ENCODE measurements at places on chromosomes 1 and 21.
A peak's percentile ranks its signal among the peaks of the same experiment; 100 is the strongest.

GRCh38 chr1:42947965-42948732, 10.5 kb downstream of the SLC2A1 start:
- no peak for DNase-seq

GRCh38 chr1:156862997-156863599, 2.4 kb downstream of the NTRK1 start:
- no peak for DNase-seq

- no peak for DNase-seq
Observed at GRCh38 chr1:186858923-186859322, 30.2 kb downstream of the PLA2G4A start.

- DNase-seq, result no peak
Observed at GRCh38 chr1:214635086-214635485, 32.1 kb downstream of the CENPF start.

- no peak for DNase-seq
Observed at GRCh38 chr1:107142140-107142542, 1.3 kb downstream of the NTNG1 start.

DNA sequence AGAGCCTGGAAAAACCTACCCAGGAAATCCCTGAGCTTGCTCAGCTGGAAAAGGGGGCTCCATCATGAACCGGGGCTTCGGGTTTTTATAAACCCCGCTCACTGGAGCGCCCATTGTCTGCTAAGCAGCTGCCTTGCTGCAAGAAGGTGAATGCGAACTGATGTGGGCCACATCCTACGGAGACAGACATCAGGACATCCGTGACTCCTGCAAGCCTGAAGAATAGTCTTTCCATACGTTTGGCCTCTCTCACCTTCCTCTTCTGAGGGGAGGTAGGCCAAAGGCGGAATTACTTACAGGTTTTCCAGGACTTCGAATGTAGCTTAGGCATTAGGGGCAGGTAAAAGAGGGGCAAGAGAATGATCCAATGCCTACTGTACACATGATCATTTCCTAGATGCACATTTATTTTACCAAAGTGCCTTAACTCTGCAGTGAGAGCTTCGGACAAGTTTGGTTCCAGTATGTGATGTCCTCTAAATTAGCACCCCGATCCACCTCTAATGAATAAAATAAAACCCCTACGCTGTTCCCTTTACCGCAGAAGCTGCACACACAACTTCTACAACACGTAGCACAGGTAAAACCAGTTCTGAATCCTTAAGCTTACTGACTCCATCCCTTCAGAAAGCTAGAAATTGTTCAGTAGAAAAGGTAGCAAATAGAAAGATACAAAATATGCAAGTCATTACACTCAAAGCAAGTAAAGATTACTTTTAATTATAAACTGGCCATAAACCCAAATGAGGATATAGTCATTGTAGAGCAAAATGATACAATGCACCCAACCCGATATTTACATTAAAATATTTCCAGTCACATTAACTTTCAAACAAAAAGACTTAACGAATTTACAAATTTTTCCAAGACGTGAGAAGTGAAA, 866 bp upstream of the SORT1 start:
- DNase-seq, result no peak

- DNase-seq, result no peak
Observed at GRCh38 chr1:94110021-94110761, 10.8 kb downstream of the ABCA4 start.

- DNase-seq, result peak; percentile 91
Observed at GRCh38 chr1:1308756-1309250, 406 bp downstream of the PUSL1 start.

DNA sequence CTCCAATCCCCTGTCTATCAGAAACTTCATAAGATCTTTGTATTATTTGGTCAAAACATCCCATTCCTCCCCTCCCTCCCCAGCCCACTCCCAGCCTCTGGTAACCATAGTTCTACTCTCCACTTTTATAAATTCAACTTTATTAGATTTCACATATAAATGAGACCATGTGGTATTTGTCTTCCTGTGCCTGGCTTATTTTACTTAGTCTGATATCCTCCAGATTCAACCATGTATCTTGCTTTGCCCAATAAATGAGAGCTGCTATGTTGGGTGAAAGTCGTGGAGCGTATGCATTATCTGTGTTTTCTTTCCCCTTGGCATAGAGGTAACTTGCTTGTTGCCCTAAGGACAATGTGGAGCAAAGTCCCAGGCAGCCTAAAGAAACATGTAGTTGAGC, 28.5 kb upstream of the CHRM3 start:
- DNase-seq, result no peak

DNA sequence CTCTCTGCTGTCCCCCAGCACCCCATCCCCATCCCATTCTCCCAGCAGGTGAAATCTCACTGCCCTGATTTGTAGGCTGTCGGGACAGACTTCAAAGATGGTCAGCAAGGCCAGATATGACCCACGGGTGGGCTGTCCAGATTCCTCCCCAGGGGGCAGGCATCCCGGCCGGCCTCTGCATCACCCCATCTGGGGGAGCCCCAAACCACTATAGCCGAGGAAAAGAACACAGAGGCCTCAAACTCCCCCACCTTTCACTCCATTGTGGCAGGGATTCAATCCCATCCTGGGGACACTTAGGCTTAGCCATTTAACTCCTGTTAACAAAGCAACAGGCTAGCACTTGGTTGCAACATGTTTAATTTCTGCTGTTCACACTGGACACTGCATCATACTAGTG, 8.8 kb downstream of the MUL1 start:
- no peak for DNase-seq

GRCh38 chr1:234913771-234914170, 214.9 kb downstream of the TOMM20 start:
- no peak for DNase-seq

DNA sequence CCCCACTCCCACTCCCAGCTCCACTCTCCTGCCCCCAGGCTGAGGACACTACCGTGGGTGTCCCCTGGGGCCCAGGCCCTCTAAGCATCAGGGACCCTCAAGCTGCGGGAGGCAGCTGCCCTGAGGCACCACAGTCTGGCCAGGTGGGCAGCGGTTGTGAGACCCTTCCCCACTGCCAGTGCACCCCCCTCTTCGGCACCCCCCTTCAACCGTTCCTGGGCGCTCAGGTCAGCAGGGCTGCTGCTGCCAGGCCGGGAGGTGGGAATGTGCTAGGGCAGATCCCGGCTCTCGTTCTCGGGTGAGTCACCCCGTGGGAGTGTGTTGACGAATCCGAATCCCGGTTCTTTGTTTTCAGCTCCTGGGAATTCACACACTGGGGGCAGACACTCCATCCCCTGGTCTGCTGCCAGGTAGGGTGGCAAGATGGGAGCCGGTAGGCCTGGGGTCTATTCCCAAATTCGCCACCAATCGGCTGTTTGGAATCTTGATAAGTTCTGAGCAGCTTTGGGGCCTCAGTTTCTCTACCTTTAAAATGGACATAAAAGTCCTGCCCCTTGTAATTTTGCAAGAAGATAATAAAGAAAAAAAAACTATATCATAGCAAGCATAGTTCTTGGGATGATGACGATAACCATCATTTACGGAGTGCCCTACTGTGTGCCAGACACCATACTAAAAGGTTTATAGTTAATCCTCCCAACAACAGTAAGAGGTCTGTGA, 28.5 kb upstream of the CASZ1 start:
- DNase-seq, result no peak

GRCh38 chr1:103514920-103515503, 10.5 kb upstream of the RNPC3 start:
- DNase-seq, result no peak

GRCh38 chr1:27152004-27152828, 2.7 kb downstream of the SLC9A1 start:
- no peak for DNase-seq

DNA sequence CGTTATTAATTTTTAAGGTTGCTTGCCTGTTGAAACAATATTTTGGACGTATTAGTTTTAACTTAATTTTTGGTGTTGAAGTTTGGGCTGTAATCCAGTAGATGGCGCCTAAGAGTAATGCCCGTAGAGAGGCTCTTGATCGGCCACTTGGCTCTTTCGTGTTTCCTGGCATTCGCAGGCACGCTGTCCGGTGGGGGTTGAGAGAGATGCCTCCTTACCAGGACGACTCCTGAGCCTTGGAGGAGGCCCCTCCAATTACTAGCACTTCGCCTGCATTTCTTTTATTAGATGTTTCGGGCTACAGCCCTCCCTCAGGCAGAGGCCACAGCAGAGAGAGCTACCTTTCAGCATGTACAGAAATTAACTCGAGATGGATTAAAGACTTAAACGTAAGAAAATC, 12.0 kb downstream of the OR2M4 start:
- peak; percentile 36 for DNase-seq

GRCh38 chr1:33111965-33112364, 31.0 kb downstream of the AZIN2 start:
- no peak for DNase-seq

DNA sequence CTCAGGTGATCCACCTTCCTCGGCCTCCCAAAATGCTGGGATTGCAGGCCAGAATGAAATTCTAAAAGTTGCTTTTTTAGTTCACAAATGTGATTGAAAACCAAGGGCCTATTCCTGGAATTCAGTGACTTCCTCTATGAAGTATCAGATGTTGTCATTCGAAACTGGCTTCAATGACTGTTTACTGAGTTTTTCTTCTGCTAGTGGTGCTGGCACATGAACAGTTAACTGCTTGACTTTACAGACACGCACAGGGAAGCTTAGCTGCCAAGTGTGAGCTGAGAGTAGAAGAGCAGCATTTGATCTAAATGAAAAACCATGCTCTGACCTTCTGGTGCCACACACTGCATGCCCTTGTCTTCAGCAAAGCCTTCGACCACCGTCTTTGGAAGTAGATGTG, 32.8 kb upstream of the AJAP1 start:
- DNase-seq, result no peak

- DNase-seq, result peak; percentile 41
Observed at GRCh38 chr1:6822530-6823359, 37.5 kb downstream of the CAMTA1 start.

DNA sequence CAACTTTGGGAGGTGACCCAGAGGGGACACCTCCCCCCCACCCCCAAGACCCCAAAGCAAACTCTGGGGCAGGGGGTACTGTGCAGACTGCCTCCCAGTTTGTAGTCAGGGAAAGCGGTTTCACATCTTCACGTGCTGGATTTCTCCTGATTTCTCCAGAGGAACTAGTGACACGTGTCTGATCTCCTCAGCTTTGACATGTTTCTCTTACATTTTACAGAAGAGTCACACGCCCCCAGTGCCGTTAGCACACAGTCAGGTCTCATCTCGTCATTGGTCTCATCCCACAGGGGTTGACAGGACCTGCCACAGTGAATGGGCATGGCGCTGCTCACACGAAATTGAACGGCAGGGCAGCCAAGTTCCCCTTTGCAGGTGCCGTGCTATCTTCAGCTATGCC, 11.8 kb downstream of the PDPN start:
- DNase-seq, result no peak

DNA sequence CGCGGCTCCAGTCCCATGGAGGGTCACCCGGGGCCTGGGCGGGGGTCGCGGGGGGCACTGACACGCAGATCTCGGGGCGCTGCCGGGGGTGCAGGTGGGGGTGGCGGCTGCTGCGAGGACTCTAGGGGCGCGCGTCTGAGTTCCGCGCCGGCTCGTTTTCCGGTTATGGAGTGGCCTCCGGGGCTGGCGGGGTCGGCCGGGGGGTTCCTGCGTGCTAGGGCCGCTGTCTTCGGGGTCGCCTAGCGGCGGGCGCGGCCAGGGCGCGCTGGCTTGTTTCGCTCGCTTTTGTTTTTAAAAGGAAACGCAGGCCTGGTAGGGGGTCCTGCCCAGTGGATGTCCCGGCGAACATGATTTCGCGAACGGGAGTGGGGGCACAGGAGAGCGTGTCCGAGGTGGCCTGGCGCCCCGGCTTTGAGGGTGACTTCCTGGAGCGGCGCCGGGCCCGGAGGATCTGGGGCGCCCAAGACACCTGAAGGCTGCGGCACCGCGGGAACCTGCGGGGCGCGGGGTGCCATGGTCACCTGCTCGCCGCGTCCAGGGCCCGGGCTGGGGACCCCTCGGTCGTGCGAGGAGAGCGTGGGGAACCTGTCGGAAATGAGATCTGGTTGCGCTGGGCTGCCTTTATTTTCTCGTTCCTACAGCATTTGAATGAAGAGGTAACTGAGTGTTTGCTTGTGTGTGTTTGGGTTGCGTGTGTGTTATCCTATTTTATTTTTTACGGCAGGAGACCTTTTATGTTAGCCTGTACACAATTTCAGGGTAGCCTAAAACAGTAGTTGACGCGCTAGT, 618 bp downstream of the ETS2 start:
- DNase-seq, result peak; percentile 90

- DNase-seq, result no peak
Observed at GRCh38 chr1:229043115-229043514, 227.8 kb upstream of the RAB4A start.

GRCh38 chr1:10694274-10694632, 102.2 kb downstream of the CASZ1 start:
- no peak for DNase-seq

DNA sequence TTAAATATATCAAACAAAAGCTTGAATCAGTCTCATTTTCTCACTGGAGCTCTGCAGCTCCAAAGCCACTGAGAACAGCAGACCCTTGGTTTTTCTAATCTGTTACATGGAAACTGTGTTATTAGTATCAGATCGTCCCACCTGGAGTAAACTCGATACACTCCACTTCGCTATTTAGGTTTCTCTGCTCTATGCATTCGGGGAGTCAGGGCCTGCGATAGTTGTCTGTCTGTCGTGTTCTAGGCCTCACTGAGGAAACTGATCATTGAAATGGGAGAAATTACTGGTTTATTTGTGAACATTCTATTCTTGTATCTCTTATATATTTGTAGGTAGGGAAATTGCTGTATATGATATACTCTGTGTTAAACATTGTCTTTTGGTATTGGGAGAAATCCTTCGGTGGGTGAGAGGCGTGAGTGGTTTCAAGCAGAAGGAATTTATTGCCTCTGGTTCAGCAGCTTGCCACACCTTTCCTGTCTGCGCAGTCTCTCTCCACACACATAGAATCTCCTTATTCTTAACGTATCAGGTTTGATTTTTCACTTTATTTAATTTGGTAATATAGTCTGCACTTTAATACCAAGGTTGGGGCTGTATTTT, 8.5 kb downstream of the PRDM2 start:
- DNase-seq, result no peak

DNA sequence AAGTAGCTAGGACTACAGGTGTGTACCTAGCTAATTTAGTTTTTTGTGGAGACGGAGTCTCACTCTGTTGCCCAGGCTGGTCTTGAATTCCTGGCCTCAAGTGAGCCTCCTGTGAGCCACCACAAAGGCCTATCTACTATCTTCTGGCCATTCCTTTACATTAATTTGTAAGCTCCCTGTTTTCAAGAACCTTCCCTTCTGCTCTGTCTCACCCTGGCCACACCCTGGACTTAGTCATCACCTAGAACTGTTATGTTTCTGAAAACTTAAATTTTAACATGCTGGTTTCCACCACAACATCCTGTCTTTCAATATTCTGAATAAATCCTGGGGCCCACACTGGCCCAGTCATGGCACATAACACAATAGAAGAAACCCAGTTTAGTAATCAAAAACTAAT, 4.9 kb upstream of the B4GALT3 start:
- no peak for DNase-seq

GRCh38 chr1:177190308-177190970, 19.7 kb downstream of the BRINP2 start:
- DNase-seq, result no peak

DNA sequence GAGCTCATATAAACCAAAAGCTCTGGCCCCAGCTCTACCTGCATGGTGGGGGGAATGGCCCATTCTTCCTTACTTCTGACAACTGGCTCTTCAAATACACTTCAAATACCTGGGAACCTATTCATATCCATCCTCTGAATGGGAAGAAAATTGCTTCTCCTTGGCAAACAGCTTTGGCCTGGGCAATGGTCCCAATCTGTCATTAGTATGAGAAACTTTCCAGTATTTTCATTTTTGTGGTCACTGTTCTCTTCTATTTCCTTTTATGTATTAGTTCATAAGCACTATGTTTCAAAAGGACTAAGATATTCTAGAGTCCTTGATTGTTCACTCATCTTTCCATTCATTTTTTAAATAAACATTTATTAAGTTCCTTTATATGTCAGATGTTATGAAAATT, 5.2 kb upstream of the HSD3B2 start:
- no peak for DNase-seq
